Stimulated activated CD4-positive, alpha-beta T cell treated with anti-CD3 and anti-CD28 coated beads, Interleukin-1b, Interleukin-23, amount 100 ng/mL, for 48 hours (primary cell): ENCODE measurements at places on chromosomes 16 and 17.

DNA sequence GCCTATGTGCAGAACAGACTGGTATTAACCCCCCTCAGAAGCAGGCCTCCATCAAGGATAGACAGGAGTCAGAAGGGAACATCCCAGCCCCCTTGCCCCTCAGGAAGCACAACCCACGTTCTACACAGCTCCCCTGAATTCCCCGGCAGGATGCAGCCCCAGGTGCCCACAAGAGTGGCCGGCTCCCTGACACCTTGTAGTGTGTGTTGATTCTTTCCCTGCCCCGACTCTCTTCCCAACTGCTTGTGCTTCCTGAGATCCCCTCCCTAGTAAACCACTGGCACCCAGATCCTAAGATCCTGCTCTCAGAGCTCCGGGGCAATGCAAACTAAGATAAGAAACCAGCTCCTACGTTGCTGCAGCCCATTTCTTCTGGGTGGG, 34.8 kb upstream of the LITAF start:
- DNase-seq = no peak

- DNase-seq = peak; percentile 46
Observed at GRCh38 chr17:57085448-57086068, 512 bp downstream of the AKAP1 start.

DNA sequence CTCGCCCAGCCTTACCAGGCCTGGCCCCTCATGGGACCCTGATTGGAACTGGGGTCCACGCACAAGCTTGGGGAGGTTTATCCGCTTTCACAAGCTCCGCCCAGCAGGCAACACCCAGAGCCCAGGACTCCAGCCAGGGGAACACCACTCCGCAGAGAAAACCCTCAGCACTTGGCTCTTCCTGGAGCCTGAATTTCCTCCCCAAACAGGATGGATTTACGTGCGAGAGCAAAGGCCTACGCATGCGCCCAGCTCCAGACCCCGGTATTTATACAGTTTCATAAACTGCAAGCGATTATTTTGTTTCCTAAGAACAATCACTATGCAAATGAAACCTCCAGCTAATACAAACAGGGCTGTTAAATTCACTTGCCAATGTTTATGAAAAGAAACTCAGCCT, 22.8 kb downstream of the ZNF423 start:
- DNase-seq = no peak

- DNase-seq = peak; percentile 54
Observed at GRCh38 chr16:12449795-12450194, 353.9 kb downstream of the CPPED1 start.

GRCh38 chr16:88527186-88527936, 42.8 kb upstream of the ZC3H18 start:
- peak; percentile 43 for DNase-seq

DNA sequence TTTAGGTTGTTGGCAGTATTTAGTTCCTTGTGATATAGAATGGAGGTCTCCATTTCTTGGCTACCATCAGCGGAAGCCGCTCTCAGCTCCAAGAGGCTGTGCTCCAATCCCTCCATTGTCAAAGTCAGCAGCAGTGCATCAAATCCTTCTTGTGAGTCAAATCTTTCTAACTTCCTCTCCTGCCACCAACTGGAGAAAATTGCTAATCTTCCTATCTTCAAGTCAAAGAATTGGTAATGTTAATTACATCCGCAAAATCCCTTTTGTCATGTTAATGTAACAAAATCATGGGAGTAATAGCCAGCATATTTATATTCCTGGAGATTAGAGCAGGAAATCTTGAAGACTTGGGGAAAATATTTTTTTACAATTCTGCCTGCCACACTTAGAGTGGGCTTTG, 436.4 kb upstream of the DYNLRB2 start:
- DNase-seq = no peak

DNA sequence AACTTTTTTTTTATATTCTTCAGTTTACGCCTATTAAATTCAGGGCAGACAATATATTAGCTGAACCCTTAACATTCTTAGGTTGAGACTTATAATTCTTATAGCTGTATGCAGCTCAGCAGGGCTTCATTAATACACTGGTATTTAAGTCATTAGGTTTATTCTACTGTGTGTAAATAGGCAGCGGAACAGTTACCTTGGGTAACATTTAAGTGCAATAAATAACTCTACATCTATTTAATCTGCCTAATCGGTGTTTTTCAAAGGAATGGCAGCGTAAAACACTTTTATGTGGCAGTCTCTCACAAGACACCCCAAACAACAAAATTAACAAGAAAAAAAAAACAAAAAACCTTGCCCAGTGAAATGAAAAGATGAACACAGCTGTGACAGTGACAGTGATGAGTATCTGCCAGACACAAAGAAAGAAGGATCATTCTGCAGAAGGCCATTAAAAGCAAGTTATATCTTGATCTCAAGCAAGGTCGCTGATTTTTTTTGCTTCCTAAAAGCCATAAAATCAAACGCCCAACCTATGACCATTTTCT, 32.6 kb downstream of the KCNJ2 start:
- DNase-seq = no peak

- DNase-seq = no peak
Observed at GRCh38 chr16:1377406-1378010, 25.8 kb downstream of the GNPTG start.

DNA sequence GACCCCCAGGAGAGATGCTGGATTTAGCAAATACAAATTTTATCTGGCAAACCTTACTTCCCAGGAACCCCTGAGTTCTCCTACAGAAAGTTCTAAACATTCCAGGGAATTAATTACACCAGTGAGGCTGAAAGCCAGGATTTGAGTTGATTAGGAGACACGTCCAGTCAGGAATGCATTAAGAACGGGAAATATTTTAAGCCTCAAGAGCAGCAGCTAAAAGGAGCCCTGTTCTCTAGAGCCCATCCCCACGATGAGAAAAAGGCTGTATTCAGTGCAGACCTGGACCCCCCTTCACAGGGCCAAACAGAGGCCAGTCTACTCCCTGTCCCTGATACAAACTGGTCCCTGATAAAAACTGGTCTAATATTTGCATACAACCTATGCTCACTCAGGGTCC, 55.0 kb downstream of the VAT1L start:
- no peak for DNase-seq

DNA sequence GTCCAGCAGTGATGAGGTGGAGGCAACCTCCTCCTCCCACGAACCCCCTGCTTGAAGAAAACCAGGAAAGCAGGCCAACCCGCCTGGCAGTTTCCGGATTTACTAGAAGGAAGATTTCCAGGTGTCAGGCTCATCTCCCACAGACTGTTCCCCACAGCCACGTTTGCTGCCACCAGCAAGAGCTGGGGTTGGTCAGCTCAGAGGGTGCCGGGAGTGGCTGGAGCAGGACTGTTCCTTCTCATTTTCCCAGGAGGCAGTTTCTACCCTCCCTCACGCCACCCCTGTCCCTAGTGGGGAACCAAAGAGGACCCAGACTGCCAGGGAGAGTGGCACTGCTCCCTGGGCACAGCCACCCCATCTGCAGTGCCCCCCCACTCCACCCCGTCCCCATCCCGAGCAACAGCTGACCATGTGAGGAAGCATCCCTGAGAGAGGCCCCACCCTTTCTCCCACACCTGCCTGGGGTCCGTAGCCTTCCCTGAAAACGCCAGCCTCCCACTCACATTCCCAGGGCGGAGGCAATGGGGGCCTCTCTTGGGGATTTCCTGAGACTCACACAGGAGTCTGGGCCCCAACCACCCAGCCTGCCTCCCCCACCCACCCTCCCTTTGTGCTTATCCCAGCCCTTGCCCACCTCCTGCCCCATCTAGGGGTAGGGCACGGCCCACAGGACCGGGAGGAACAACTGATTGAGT, 5.9 kb downstream of the KRT17 start:
- no peak for DNase-seq

DNA sequence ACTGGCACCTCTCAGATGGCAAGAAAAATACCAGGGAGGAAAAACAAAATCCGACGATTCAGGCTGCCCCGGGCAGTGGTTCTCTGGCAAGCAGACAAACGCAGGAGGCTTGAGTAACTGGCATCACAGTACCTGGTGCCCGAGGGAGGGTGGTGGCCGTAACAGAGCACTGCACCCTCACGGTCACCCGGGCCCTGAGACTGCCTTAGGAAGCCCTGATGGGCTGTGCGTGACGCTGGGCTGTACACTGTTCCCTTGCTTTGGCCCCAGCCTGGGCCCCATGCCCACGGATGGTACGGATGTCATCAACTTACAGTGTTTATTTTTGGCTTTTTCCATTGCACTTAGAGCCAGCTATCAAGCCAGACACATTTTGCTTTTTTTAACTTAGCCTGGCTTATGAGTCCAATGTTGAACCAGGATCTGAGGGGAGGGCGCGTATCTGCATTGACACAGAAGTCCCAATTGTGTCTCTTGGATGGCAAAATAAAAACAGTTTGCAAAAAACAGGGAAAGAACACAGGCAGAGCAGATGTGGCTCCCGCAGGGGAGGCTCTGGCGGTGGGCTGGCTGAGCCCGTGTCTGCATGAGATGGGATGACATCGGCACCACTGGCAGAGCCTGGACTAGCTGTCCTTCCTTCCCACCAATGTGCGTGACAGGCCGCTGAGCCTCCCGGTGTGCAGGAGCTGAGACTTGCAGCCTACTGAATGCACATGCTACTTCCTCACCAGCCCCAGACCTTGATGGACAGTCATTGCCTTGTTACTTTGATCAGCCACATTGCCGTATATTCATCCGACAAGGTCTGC, 287.7 kb downstream of the FOXL1 start:
- DNase-seq = no peak

DNA sequence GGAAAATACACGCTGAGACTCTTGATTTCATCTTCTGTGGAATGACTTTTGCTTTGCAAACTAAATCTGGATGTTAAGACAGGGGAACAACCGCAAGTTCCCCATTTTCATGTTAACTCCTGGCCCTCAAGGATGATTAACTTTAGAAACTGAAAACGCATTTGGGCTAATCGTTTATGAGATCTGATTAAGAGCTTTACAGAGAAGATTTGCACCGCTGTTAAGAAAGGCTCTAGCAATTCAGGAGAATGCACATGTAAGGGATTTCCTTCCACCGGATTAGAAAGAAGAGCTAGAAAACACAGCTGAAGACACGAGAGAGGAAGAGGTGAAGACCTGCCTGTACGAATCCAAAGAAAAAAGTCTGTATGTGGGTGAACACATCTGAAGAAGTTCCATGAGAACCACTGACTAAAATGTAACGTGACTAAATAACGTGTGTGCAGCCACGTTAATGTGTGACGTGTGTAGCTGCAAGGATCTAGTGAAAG, 106.4 kb downstream of the YPEL2 start:
- DNase-seq = no peak

DNA sequence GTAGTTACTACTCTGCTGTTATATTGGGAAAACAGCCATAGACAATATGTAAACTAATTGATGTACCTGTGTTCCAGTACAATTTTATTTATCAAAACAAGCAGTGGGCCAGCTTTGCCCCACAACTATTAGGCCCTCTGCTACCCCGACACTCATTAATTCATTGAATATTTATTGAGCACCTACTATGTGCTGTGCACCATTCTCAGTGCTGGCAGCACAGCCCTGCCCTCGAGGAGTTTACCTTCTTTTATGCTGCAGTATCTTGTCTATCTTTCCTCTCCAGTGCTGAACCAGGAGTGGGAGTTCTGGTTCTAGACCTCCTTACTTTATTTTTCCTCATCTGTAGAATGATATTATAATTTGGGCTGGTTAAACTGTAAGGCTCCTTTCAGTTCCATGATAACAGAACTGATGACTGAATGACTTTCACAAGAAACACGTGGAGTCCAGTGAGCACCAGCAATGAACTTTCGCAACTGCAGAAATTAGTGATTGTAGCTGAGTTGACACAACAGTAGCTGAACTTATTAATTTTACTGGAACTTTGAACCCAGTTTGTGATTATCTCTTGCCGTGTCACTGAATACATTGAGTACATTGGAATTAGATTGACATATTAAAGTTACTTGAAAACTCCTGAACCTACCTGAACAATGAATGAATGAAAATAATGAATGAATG, 2.4 kb downstream of the GOSR2 start:
- no peak for DNase-seq

- DNase-seq = no peak
Observed at GRCh38 chr16:22973522-22973921, 159.6 kb downstream of the HS3ST2 start.

GRCh38 chr17:60159479-60159866, 9.7 kb downstream of the CA4 start:
- DNase-seq = no peak

GRCh38 chr16:58807276-58807675, 73.2 kb upstream of the GOT2 start:
- no peak for DNase-seq

GRCh38 chr16:30076276-30076791, 540 bp downstream of the PPP4C start:
- no peak for DNase-seq

GRCh38 chr17:5644065-5644464, 59.8 kb upstream of the NLRP1 start:
- no peak for DNase-seq

- DNase-seq = no peak
Observed at GRCh38 chr17:45759761-45760160, 24.4 kb upstream of the CRHR1 start.

DNA sequence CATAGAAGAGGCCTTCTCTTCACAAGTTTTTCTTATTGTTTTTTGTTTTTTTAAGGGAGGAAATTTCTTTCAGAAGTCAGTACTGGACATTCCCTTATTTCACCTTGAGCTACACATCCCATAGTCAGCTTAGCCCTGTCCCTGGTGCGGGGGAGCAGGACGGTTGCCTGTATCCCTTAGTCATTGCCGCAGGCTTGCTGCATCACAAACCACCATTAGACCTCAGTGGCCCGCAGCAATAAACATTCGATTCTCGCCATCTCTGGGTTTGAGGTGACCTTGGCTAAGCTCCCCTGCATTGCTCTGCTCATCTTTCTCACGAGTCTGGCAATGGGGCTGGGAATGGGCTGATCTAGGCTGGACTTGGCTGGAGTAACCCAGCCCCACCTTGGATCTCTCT, 692.5 kb downstream of the WWOX start:
- DNase-seq = no peak

DNA sequence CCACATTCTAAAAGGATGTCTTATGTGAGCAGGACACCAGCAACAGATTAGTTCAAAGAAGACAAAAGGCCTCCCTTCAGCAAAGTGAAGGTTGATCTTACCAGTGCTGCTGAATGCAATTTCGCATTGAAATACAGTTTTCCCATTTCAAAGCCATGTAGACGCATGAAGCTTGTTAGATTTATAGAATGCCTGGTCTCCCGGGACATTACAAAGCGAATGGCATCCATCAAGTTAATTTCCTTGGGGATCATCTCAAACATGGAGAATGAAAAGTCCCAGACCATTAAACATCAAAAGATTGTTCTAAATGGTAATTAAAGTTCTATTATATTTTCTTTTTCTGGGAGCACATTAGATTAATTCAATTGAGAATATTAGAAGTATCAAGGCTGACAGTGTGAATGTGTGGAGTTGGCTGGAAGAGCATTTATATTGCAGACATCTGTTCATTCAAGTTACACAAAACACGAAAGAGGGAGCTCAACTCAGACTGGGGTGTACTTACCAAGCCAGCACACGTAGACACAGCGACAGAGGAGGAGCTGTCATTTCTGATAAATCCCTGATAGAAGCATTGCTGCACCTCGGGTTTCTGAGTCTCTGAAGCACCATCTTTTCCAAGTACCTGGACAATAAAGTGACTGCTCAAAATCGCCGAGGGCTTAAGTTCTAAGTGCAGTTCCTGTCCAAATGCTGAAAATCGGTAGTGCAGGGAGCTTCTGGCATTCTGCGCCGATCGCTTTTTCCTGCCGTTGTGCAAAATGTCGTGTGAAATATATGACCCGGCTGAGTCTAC, 3.8 kb downstream of the ADAMTS18 start:
- no peak for DNase-seq
